ENCODE measurements at places on chromosomes 2 and 18.
A peak's percentile ranks its signal among the peaks of the same experiment; 100 is the strongest.

DNA sequence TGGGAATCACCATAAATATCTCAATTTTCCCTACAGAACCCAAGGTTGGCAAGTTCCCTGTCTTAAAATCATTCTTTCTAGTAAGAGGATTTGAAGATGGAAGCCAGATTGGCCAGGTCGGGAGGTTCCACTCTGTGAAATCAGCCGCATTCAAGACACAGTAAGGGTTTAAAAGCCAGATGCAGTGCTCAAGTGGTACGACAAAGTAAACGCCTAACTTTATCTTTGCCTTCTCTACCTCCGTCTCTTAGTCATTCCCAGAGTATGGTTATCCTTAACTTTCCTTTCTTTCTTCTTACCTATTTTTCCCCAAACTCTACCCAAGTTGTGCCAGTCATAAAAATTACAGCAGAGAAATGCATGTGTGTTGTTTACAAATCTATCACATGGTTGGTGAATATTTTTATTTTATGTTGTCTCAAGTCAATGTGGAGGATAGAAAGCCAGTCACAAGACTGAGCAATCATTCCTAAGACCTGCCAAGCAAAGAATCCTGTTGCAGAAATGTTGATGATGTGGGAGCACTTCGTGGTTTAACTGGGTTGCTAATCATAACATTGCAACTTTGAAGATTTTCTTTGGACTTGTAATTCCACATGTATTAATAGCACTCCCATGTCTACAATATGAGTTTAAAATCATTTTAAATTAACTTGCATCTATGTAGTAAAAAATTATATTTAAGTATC is 62.6 kb downstream of the SLC40A1 start:
- no peak for DNase-seq

GRCh38 chr18:12307701-12308385 is at the start of gene TUBB6:
TUBB6 (plus strand) TSS chr18:12308241; CDS start chr18:12308293, 52 bp downstream.
- peak; percentile 59 for DNase-seq

DNA sequence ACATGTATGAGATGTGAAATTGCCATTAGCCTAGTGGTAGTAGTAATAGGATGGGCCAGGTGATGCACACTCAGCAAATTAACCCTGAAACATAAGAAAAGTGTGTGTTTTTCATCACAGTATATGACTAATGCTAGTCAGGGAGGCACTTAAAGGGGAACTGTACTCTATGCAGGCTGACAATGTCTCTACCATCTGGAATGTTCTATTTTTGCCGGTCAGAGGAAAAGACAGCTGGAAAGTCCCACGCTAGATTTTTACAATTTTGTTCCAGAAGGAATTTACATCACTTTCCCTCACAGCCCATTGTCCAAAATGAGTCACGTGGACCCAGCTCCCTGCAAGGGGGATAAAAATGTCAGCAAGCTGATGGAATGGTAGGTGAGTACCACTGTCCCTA is 746.3 kb upstream of the CHAC2 start:
- no peak for DNase-seq

DNA sequence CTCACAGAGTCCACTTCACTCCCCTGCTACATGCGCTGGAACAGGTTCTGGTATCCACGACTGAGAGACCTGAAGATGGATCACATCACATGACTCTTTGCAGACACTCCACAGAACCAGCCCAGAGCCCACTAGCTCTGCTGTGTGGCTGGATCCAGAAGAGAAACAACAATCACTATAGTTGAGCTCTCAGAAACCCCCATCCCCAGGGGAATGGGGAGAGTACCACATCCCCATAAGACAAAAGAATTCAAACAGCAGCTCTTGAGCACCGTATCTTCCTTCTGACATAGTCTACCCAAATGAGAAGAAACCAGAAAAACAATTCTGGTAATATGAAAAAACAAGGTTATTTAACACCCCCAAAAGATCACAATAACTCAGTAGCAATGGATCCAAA is 76.4 kb downstream of the ZSWIM2 start:
- DNase-seq, result no peak

DNA sequence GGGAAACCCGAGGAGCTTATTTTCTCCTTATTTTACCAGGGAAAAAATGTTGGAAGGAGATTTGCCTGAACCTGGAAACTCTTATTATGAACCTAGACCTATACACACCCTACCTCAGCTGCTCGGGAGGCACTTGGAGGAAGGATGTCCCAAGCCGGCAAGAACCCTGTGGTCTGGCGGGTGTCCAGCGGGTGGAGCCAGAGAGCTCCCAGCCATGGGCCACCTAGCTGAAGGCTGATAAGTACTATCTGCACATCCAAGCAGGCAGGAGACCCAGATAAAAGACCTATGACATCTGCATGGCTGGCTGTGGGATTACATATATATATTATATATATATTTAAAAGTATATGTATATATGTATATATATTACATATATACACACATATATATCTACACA is 1.1 kb upstream of the SLC14A1 start:
- peak; percentile 83 for DNase-seq

- peak; percentile 30 for DNase-seq
Observed at GRCh38 chr2:224971214-224971613, 71.1 kb downstream of the DOCK10 start.

DNA sequence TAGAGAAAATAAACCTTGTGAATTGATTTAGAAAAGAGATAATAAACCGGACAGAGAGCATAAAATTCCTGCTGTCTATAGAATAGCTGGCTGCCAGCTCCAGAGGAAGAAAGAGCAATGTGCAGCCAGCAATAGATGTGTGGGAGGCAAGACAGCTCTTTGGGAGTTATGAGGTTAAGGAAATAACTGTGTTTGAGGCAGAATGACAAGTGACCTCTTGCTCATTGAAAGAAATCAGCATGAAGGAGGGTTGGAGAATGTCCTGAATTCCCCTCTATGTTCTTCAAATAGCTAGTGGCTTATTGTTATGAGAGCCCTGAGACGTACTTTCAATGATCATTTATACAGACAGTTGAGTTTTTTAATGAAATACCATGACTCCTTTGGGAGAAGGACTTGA is 1009.9 kb upstream of the NXPH2 start:
- no peak for DNase-seq

DNA sequence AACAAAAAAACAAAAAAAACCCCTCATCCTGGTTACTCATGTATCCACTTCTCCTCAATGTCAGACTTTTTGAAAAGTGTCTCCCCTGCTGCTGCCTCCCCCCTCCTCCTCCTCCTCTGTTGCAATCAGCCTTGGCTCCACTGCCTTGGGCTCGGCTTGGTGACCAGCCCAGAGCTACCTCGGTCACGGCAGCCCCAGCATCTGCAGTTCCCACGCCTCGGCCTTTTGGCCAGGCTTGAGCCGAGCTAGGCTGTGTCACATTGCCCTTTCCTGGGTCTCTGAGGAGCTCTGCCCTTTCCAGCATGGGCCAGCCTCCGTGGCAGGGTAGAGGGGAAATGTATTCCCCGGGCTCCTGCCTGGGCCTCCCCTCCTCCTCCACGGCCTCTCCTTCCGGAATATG is 22.7 kb upstream of the INHBB start:
- DNase-seq, result no peak

DNA sequence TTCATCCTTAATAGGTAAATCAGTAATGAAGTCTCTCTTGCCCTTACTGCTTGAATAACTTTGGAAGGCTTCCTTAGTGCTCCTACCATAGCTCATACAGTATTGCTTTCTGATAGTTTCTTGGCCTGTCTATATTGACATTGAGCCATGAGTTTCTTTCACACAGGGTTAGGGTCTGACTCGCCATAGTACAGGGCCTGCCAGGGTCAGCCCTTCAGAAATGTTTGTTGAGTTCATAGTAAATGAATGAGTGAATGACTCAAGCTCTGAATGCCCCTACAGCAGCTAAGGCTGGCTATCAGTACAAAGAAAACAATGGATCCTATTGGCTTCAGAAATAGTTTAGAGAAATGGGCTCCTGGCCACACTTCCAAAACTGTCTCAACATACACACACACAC is 65.0 kb upstream of the LRATD1 start:
- DNase-seq, result no peak

GRCh38 chr2:88596141-88596830 is 31.0 kb downstream of the EIF2AK3 start:
- no peak for DNase-seq

DNA sequence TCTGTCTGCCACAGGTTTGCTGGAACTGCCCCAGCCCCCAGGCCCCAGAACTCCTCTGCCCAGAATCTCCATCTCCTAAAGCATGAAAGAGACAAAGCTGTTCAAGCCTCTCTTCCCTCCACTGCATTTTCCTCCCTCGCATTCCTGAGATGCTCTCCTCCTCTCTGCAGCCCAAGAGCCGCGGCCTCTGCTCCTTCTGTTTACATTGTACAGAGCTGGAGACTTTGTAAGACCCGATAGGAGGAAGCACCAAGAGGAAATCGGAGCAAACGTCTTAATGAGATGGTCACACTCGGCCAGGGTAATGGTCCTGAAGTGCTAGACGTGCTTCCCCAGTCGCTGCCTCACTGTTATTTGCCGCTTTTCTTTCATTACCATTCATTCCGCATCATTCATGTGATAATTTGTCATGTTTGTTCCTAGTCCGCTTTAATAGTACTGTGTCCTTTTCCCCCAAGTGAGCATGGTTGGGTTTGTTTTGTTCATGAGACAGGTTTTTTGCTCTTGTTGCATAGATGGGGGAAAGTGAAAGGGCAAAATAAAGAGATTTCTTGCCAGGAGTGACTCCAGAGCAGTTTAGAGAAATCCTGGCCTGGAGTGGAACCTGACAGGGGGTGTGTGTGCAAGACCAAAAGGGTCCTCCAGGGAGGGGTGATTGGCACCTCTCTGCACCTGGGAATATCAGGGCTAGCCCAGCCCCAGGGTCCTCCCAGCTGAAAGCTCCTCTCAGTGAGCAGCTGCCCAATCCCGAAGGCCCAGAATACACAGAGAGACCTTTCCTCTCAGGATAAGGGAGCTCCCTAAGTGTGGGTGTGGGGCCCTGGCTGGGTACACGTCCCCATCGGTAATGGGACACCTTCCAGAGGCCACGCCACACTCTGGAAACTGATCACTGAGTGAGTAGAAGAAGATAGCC is 44.9 kb upstream of the ID2 start:
- DNase-seq, result no peak

- DNase-seq, result no peak
Observed at GRCh38 chr2:135662088-135662487, 79.6 kb upstream of the UBXN4 start.

GRCh38 chr18:24397694-24398368 is at the start of gene OSBPL1A:
OSBPL1A (minus strand) TSS chr18:24397824; CDS start chr18:24377533, 20,291 bp downstream.
- peak; percentile 89 for DNase-seq

GRCh38 chr2:222448748-222449181 is 24.4 kb downstream of the SGPP2 start:
- no peak for DNase-seq

DNA sequence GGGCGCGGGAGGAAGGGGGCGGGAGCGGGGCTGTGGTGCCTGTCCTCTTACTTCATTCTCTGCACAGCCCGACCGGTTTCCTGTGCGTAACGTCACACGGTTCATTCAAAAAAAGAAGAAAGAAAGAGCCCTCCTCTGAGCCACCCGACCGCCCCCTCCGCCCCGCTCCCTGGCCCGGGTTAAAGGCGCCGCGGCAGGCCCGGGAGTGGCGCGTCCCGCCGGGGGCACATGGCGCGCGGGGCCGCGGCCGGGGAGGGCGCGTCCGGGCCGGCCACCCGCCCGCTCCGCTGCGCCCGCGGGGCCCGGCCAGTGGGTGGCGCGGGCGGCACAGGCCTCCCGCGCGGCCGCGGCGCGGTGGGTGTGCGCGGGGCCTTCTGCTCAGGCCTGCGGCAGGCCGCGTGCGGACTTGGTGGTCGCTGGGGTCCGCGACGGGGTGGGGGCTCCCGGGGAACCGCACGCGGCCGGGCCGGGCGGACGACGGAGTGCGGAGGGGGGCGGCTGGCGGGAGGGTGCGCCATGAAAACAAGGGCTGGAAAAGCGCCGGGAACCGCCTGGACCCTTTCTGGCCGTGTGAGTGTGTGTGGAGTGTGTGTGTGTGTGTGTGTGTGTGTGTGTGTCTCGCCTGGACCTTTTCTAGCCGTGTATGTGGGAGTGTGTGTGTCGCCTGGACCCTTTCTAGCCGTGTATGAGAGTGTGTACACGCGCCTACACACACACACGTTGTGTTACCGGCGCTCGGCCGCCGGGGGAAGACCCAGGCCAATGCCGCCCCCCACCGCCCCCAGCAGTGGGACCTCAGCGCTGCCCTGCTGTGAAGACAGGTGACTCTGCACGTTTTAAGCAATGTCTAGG is 780 bp upstream of the BCL2 start:
- peak; percentile 87 for DNase-seq

DNA sequence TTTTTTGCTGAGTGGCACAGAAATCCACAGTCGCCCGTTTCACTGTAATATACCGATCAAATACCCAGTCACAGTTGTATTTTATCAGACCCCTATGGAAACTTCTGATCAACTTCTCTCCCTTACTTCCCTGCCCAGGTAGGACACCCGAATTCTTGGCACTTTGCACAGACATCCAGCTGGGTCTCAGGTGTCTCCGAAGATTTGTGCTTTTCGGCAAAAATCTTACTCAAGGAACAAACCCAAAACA is 596 bp downstream of the MREG start:
- no peak for DNase-seq

DNA sequence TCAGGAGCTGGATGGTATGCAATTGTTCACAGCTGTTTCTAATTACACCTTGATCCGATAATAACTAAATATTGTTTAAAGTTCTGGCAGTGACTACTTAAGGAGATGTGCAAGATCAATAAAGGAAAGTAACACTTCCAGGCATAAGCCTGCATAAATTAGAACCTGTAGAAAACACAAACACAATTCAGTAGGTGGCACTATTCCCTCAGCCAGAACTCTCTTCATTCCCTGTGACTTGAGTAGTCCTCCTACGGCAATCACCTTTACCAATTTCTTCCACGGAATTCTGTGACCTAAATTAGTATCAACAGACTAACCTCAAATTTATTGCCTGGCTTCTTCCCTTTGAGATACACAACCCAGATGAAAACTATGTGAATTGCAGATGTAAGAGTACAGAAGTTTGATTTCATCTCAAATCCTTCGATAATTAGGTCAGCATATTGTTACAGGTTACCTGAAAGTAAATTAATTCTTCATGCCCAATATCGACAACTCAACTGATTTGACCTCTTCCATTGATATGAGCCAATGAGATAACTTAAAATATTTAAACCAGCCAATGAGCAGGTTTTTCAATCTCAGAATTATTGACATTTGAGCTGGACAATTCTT is 137.8 kb downstream of the PID1 start:
- no peak for DNase-seq

DNA sequence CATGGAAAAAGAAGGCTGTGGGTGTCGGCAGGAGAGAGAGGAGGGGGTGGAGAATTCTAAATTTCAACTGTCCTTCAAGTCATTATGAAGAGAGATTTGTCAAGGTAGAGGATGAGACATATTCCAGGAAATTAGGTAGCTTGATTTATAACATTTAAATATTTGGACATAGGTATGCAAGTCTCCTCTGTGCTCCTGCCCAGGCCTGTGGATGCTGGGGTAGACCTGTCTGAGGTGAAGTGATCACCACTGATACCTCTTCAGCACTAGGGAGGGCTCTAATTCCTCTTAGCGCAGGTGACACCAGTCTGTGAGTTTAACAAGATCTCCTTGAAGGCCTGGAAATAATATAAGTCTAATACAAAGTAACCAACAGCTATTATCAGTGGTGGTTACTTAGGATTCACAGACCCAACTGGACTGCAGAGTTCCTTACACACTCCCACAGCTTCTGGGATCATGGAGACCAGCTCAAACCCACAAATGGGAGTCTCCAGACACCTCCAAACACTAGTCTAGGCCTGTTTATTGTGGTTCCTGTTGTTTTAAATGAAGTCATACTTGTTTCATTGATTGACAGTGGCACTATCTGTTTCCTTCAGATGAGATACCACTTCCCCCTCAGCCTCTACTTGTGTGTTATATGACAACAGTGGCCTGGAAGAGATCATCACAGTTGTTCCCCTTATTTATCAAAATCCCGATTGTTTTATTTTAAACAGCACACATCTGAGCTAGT is 104.1 kb upstream of the ITPRID2 start:
- DNase-seq, result no peak
